T-helper 1 cell (primary cell): ENCODE measurements at places on chromosomes 11 and 22.

- no peak for DNase-seq
Measured at GRCh38 chr11:117876341-117877119, at the start of gene FXYD6. Gene FXYD6, minus strand, starts transcription at chr11:117876658. Its CDS starts 33,882 bp downstream, at chr11:117842776.

DNA sequence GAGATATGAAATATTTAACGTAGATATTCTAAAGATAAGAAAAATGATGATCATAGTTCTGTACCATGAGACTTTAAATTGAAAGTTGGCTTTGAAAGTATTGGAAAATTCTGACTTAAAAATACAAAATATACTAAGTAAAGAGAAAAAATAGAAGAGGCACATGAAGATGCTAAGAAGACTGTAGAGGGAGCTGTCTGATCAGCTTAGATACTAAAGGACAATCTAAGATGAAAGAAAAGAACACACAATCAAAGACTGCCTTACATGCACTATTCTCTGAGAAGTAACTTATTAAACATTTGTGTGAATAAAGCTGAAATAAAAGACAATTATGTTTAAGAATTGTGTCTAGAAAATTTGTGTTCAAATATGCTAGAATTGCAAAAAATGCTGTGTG is 55.1 kb downstream of the RBMXL2 start:
- DNase-seq = no peak

- DNase-seq = no peak
Measured at GRCh38 chr11:3139086-3139440, 26.0 kb downstream of the OSBPL5 start.

GRCh38 chr11:119316016-119316728 is 758 bp downstream of the MCAM start:
- DNase-seq = no peak

DNA sequence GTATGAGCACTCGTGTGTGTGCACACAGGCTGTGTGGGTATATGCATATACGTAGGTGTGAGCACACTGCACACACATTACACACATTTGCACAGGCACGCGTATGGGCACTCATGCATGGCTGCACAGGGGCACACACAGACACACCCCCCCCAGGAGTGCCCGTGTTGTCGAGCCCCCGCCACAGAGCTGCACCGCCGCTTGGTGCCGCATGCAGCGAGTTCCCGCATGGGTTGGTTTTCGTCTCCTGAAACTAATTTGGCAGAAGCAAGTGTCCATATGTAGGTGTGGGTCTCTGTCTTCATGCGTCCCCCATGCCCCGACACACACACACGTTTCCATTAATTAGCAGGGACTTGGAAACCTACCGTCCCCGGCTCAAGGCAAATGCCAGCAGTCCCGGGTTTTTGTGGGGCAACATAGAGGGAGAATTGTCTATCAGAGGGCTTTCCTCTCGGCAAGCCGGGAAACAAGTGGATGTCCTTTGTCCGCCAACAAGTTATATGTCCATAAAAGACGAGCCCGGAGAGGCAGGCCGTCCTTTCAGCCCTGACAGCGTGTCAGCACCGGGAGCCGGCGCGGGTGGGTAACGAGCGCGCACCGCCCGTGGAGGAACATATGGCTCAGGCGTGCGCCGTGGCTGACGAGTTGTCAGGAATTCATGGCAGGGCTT is 1291.7 kb downstream of the BRD1 start:
- no peak for DNase-seq

DNA sequence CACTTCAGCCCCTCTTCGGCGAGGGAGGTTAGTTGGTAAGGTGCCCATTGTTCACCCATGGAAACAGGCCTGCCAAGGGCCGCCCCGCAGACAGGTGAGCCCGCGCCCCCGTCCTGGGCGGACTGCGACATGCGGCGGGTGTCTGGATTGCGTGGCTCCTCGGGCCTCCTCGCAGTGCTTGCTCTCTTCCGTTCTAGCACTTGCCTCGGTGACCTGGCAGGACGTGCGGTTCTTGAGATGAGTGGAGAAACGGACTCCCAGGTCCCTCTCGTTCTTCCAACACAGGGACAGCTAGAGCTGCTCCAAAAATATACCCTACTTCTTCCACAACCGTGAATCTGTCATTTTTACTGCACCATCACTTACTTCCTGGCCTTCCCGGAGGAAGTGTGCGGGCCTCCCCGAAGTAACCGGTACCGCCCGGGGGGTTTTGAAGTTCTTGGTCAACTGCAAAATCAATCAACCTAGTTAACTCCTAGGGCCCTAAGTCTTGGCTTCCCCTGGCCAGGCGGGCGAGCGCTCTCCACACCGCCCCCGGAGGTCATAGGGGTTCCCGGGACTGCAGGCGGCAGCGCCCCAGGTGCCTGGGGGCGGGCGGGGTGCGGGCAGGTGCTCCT is 745 bp upstream of the ZBTB44 start:
- DNase-seq = peak; percentile 45

- DNase-seq = no peak
Measured at GRCh38 chr11:64224151-64224890, 1.7 kb downstream of the TRPT1 start.

DNA sequence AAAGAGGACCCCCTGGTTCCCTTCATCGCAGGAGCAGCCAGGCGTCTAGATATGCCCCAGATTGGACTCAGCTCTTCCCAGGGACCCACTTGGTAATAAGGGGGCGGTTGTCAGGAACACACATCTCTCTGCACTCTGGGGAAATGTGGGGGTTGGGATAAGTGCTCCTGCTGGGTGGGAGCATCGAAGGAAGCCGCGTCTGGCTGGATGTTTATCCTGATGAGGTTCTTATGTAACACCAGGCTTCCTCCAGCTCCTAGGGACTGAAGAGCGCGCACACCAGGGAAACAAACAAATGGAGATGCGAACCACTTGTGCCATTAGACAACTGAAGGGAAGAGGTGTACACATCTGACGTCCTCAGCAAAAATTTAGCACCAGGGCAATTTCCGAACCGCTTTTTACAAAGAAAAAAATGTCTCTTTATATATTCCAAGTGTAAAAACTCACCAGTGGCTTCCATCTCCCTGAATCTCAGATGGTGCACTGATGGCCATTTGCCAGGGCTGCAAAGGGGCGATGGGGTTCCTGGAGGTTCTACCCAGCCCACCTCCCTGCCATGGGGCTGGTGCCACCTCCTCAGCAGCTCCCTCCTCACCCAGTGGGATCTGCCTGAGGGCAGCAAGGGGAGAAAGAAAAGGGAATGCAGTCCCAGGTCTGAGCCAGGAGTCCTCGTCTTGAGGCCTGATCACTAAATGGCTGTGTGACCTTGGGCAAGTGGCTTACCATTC is 89.4 kb downstream of the PKNOX2 start:
- no peak for DNase-seq

DNA sequence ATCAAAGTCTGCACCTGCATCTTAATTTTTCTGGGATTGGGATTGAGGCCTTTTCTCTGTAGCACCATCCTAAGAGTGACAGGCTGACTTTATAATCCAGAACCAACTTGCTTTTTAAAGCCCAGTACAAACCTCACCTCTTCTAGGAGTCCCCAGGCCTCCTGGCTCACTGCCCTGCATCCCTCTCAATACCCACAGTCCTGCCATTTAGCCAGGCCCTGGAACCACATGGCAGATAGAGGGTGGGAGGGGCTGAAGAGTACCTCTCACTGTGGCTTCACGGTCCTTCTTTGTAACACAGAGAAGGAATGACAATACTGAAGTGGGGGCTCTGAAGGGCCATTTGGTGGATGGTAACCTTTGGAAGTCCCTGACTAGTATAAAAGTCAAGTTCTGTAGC is 63.5 kb upstream of the PHOX2A start:
- no peak for DNase-seq
